ENCODE measurements at places on chromosomes 6 and 20.
A peak's percentile ranks its signal among the peaks of the same experiment; 100 is the strongest.

GRCh38 chr6:7060769-7061516, 46.8 kb upstream of the RREB1 start:
- no peak for DNase-seq

DNA sequence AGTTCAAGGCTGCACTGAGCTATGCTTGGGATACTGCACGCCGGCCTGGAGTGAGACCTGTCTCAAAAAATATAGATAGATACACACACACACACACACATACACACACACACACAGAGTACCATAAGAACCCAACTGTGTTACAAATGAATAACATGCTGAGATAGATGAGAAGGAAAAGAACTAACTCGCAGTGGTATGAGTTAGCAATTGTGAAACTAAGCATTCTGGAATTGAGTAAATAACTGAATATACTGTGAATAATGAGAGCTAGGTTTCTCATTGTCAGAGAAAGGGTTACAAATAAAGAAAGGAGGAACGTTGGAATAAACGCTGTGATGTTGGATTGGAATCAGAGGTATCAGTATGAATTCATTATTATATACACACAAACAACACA, 14.6 kb upstream of the FAXC start:
- no peak for DNase-seq

GRCh38 chr6:14464055-14464454, 346.5 kb downstream of the CD83 start:
- no peak for DNase-seq

GRCh38 chr6:25619217-25619616, 32.8 kb upstream of the SCGN start:
- no peak for DNase-seq

DNA sequence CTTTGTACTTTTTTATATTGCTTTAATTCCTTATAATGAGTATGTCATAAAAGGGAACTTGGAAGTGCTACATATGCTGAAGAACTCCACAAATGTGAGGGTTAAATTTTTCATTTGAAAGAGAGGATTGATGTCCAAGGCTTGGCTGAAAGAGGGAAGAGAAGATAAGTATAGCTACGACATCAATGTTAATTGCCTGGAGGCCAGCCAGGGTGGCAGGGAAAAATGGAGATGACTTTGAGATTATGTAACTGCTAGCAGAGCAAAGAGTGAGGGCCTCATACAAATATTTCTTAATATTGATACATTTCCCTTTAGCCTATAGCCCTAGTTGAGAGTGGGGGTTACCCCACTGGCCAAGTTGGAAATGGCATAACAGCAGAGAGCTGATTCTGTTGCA, 24.8 kb upstream of the RIMS4 start:
- no peak for DNase-seq

- no peak for DNase-seq
Measured at GRCh38 chr6:25900843-25901242, 26.8 kb upstream of the SLC17A3 start.

- DNase-seq = no peak
Measured at GRCh38 chr6:37850728-37851285, 31.3 kb downstream of the ZFAND3 start.

DNA sequence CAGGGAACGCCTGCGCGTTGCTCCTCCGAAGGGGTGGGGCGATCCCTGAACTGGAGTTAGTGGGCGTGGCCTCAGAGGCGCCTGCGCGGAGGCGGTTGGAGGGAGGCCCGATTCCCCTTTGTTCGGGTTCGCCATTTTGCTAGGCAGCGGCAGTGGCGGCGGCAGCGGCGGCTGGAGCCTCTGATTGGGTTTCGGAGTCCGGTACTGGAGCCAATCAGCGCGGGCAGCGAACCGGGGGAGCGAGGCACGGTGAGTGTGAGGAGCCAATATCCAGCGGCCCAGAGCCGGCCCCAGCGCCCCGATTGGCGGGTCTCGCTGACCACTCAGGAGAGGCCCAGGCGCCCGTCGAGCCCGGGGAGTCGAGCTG, at the start of gene NFYA:
NFYA (plus strand) TSS at position 139 of the 367 bp plus-strand sequence. CDS start 6,116 bp downstream, outside the sequence.
- peak; percentile 99 for DNase-seq

- DNase-seq = no peak
Measured at GRCh38 chr20:11166712-11167111, 492.9 kb upstream of the JAG1 start.

DNA sequence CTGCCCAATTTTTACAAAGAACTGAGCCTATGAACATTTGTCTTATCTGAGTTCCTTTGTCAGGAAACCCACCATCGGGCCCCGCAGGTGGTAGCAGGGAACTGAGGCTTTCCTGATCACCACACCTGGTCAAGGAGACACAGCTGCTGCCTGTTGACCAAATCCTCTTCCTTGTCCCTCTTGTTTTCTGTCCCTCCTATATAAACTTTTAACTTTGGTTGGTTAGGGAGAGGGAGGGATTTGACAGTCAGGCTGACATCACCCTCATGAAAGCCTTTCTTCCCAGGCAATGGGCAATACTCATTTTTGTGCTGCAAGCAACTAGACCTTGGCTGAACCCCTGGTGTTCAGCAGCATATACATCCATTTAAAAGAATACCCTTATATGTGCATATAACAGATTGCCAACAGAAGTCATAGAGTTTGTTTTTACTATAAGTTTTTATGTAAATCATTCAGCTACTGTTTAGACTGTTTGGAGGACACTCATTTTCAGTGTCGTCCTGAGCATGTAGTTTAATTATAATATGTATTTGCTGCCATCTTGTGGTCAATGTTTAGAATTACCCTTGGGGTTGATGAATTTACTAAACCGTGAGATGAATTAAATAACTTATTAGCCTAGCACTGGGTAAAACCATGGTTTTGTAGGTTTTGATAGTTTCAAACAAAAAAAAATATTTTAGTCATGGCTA, 17.0 kb downstream of the CRISP1 start:
- no peak for DNase-seq

DNA sequence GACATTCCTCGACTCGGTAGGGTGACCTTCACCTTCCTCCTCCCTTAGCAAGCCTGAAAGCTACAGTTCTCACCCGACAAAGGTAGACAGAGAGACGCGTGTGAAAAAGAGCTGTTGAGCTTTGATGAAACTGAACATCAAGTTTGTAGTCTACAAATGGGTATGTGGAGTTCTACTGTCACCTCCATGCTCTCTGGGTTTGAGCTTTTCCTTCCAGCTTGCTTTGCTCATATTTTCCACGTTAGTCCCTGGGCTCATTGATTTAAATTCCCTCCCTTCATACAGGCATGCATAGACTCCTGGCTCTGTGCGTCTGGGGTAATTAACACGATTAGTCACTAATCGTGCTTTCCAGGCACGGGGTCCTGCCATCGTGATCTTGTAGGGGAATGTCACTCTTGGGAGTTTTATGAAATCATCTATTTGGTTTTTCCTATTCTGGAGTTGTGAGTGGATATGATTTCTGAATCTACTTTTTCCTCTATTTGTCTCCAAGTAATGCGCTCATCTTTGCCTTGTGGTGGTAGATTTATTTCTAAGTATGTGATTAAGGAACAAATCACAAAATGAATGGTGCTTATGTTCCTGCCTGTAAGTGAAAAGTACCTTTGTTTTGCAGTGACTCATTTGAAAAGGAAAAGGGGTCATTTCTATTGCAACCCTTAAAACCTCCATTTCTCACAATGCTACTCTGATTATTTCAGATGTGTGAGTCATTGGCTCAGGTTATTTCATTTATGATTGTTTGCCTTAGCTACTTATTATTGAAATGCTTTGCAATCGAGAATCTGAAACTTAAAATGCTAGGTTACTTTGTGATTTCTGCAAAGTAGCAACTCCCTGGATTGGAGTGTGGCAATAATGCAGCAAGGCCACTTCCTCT, 154.6 kb downstream of the ZDHHC14 start:
- DNase-seq = no peak

DNA sequence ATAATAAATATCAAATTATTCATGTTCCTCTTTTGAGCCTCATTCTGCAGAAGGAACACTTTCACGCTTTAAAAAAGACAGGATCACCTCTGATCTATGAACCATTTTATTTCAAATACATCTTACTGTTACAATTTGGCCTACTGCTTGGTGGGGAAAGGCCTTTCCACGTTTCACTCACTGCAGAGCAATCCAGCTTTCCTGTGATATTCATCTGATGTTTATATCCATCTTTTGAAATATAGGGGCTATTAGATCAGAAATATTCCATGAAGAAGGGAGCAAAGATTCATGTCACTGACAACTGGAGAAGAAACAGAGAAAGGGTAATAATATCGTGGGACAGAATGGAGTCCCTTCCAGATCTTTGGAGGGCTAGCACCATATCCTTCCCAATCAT, 262.9 kb downstream of the ADGB start:
- no peak for DNase-seq

- no peak for DNase-seq
Measured at GRCh38 chr20:50305636-50306477, 115.2 kb downstream of the CEBPB start.

DNA sequence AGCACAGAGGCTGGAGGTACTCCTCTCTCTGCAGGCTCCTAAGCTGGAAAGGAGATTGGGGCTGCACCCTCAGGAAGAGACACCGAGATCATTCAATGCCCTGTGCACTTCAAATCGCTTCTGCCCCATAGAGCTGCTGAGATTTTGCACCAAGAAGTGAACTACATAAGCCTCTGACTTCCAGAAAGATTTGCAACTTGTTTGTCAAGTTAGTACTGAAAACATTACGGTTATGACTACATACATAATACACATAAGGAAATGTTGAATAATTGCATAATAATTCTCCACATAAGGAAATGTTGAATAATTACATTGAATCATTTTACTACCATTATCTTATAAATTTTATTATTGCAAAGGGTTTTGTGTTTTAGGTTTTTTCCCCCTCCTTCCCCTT, 120.3 kb upstream of the SASH1 start:
- DNase-seq = no peak

DNA sequence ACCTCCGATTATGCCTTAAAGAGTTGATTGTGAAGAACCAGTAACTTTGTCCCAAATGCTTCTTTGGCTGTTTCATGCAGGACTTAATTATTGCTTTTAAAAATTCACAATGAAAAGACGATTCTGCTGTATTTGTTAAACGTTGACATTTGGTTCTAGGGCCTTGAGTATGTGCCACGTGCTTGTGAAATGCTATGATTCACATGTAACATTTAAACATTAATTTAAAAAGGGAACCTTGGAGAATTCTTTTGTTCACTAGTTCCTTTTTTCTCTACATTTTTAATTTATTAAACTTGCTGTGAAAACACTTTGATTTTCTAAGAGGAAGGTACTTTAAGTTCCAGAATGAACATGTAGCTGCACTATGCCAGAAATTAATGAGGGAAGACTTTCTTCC, 9.5 kb downstream of the GZF1 start:
- DNase-seq = no peak

GRCh38 chr20:43658069-43658722, 8.7 kb upstream of the MYBL2 start:
- DNase-seq = peak; percentile 33

GRCh38 chr6:136511397-136511796, 38.8 kb downstream of the MAP7 start:
- no peak for DNase-seq

GRCh38 chr6:71420095-71420692, 131.6 kb downstream of the OGFRL1 start:
- DNase-seq = no peak

GRCh38 chr6:166174031-166174430, 6.4 kb upstream of the TBXT start:
- no peak for DNase-seq

DNA sequence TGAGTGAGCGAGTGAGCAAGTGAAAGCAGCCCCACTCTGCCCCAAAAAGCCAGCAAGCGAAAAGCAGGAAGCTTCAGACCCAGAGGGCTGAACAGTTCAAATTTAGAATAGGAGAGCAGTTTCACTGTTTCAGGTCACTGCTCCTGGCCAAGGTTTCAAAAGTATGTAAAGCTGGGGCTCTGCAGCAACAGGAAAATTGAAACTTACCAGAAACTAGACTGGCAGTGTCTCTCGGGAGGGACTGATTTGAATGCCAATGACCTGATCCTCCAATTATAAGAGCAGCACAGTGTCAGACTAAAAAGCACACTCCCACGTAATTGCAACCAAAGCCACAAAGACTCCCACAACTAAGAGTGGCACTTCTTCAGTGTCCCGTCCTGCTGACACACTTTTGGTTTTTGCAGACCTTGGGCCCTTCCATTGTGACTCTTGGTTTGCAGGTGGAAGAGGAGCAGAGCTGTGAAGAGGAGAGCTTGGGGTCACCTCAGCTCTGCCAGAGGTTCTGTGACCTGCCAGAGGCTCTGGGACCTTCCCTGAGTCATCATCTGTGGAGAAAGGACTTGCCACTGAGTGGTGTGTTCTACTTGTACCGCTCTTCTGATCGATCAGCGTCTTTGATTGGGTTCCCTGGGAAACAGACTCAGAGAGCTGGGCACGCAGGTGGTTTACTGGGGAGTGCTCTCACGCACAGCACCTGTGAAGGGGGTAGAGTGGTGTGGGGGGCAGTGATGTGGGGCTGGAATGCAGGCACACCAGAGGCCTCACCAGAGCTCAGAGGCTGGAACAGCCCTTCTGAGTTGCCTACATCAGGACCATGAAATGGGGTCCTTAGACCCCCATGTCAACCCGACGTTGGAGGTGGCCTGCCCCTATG, 52.7 kb upstream of the PTGIS start:
- no peak for DNase-seq

DNA sequence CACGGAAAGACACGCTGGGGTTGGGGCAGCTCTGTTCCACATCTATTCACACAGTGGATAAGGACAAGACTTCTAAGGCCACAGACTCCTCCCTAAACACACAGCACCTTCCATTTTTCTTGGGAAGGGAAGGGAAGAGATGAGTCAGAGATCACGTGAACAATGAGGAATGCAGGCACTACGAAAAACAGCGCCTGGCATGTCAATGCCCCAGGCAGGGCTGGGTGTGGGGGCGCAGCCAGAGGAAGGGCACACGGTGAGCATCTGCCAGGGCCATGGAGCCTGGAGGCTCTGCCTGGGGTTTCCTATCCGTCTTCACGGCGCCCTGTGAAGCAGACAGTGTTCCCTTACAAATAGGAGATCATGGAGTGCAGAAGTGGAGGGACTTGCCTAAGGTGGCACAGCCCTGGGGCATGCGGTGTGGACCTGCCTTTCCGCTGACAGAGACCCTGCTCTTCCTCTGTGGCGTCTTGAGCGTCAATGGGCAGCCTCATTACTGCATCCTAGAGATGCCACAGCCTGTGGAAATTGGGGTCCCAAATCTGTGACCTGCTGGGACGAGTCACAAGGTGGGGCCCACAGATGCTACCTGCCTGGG, 15.4 kb downstream of the UNC93A start:
- no peak for DNase-seq

GRCh38 chr6:20362623-20363022, 39.1 kb upstream of the E2F3 start:
- DNase-seq = no peak

DNA sequence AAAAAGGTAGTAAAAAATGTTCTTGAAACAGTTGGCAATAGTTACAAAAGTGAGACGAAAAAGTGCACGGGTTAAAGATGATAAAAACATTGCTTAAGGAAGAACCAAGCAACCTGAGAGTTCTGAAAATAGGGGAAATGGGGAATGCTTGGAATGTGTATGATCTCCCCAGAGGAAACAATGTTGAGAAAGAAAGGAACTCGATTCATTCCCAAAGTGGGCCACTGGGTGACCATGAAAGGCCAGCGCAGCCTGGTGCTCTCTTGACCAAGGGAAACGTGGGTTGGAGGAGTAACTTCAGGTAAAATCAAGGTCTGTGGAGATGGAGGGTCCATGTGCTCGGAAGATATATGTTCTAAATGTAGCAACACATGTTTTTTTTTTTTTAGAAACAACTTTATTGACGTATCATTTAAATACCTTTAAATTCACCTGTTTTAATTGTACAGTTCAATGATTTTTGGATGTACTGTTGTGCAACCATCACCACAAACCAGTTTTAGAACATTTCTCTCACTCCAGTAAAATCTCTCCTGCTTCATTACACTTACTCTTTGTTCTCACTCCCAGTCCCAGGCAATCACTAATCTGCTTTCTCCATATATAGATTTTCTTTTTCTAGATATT, 34.5 kb upstream of the CEP85L start:
- no peak for DNase-seq

Measured in stimulated activated CD4-positive, alpha-beta T cell treated with anti-CD3 and anti-CD28 coated beads, Interleukin-1b, Interleukin-23, amount 100 ng/mL, for 24 hours (primary cell).